ENCODE measurements at places on chromosomes 2 and 18. TPM values are rescaled to one million over a fixed set of nuclear protein-coding genes. Genes with fewer than 3 reads are reported as not detected.

GLI2 gene
- total RNA-seq: 2.0 TPM

EIF2B4 gene
- 35.4 TPM for total RNA-seq

TCF23 gene
- 0.05 TPM for total RNA-seq

VWC2L gene
- total RNA-seq: not detected

HOXD9 gene
- 0.86 TPM for total RNA-seq

CPLX4 gene
- not detected for total RNA-seq

SEPTIN10 gene
- total RNA-seq: 41.5 TPM

REG1A gene
- 19.6 TPM for total RNA-seq

SPDYA gene
- 0.42 TPM for total RNA-seq

PID1 gene
- total RNA-seq: 30.2 TPM

LYPD1 gene
- total RNA-seq: not detected

APOB gene
- total RNA-seq: 3.3 TPM

CDH7 gene
- 0.05 TPM for total RNA-seq

PAIP2B gene
- 8.0 TPM for total RNA-seq

SLC9A2 gene
- 58.4 TPM for total RNA-seq

FARP2 gene
- 122 TPM for total RNA-seq

ABCB11 gene
- total RNA-seq: 0.74 TPM

TUBA3E gene
- not detected for total RNA-seq

SMAD4 gene
- total RNA-seq: 74.0 TPM

CMPK2 gene
- total RNA-seq: 3.6 TPM

CRYGD gene
- total RNA-seq: not detected

SLC23A3 gene
- total RNA-seq: 13.8 TPM

COL4A3 gene
- total RNA-seq: 0.42 TPM

GAREM1 gene
- 15.3 TPM for total RNA-seq

SLC40A1 gene
- 183 TPM for total RNA-seq

TRABD2A gene
- total RNA-seq: 158 TPM

PROM2 gene
- total RNA-seq: 27.4 TPM

DOK6 gene
- total RNA-seq: 0.61 TPM

EMX1 gene
- total RNA-seq: 1.1 TPM

ST8SIA5 gene
- 0.32 TPM for total RNA-seq

DIPK1C gene
- total RNA-seq: not detected

SERPINB3 gene
- not detected for total RNA-seq

UGT1A4 gene
- 0.93 TPM for total RNA-seq

CD207 gene
- total RNA-seq: 0.21 TPM

IL36A gene
- total RNA-seq: not detected

CHRND gene
- not detected for total RNA-seq

CAPN14 gene
- total RNA-seq: not detected

LYPD6 gene
- total RNA-seq: 5.2 TPM

DARS1 gene
- total RNA-seq: 52.4 TPM

TTR gene
- 2.8 TPM for total RNA-seq

MOGAT1 gene
- total RNA-seq: not detected

MYO3B gene
- 0.05 TPM for total RNA-seq

SIX2 gene
- 0.10 TPM for total RNA-seq

IHH gene
- 82.2 TPM for total RNA-seq

ZSWIM2 gene
- total RNA-seq: not detected

Data from colonic mucosa (tissue), 4 donors.